ENCODE measurements at places on chromosomes 3 and 15. TPM values are rescaled to one million over a fixed set of nuclear protein-coding genes. Genes with fewer than 3 reads are reported as not detected.

The CAMK2N2 gene
- total RNA-seq: 0.09 TPM

The CLDN1 gene
- total RNA-seq: 0.18 TPM

The RLBP1 gene
- total RNA-seq: not detected

The C2CD4B gene
- total RNA-seq: not detected

The CFAP100 gene
- not detected for total RNA-seq

The SLCO3A1 gene
- total RNA-seq: 11.1 TPM

The POLQ gene
- 10.1 TPM for total RNA-seq

The MUC20 gene
- 4.5 TPM for total RNA-seq
